ENCODE measurements at places on chromosomes 11 and 22.

- DNase-seq = no peak
Measured at GRCh38 chr22:47133061-47133969, 370.9 kb downstream of the TBC1D22A start.

DNA sequence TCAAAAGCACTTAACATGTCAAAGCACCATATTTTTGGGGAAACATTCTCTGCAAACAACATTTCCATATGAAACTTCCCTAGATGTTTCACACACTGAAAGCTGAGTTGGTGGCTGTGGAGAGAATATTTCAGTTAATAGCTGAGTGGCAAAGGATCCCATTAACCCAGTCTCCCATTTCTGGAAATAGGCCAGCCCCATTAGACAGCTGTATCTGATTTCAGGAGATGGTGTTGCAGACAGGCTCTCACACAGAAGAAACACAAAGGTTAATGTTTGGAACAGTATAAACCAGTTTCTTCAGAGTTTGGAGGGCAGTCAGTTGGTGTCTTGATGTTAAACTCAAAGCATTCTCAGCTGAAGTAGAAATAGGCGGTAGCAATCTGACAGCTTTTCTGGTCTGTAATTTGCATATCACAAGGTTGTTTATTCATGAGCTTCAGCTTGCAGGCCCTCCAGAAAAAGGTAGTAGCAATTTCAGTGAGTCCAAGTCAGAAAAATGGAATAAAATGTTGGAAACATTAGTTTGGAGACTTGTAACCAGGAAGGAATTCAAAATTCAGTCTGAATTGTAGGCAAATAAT, 15.5 kb upstream of the ZBTB44 start:
- DNase-seq = no peak

- peak; percentile 81 for DNase-seq
Measured at GRCh38 chr11:60915248-60915914, 1.4 kb downstream of the TMEM109 start.

DNA sequence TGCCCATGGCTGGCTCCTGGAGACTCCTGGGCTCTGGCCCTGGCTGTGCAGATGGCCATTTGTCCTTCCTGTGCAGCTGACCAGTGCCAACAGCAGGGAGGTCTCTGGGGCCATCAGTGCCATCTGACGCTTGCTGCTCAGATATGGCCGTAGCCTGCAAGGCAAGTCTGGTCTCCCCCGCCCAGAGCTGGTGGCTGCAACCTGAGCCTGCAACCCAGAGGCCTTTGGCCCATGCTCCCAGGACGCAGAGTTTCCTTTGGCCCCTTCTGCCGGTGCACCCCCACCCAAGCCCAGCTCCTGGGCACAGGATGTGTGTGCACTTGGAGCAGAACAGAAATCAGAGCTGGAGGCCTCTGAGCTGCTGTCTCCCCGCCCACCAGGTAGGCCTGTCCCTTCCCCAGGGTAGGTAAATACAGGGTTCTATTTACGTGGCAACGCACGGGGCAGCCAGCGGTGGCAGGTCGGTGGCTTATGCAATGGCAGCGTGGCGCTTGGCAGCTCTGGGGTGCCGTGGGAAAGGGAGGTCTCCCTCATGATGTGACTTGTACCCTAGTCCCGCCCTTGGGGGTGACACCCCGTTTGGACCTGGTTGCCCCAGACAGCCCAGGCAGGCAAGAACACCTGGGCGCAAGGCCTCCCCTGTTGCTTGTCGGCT, 21.0 kb upstream of the MYEOV start:
- DNase-seq = no peak

GRCh38 chr11:120830085-120830620, 193.7 kb upstream of the TBCEL start:
- no peak for DNase-seq

DNA sequence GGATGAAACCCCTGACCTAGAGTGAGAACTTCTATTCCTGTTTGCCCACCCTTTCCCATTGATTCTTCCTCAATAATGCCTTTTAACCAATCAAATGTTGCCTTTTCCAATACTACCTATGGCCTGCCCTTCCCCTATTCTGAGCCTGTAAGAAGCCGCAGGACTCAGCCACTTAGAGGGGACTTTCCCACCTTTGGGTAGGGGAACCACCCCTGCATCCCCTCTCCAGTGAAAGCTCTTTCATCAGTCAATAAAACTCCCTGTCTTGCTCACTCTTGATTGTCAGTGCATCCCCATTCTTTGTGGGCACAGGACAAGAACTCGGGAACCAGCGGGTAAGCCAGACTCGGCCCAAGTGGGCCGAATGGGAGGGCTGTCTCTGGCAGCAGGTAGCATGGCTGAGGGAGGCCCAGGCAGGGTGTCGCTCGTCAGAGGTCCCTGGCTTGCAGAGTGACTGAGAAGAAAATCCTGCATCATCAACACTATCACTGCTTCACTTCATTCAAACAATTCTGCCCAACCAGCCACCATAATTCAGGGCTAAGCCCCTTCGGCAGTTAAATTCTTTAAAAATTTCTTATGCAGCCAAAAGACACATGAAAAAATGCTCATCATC, 30.4 kb downstream of the LDHAL6A start:
- DNase-seq = peak; percentile 4

DNA sequence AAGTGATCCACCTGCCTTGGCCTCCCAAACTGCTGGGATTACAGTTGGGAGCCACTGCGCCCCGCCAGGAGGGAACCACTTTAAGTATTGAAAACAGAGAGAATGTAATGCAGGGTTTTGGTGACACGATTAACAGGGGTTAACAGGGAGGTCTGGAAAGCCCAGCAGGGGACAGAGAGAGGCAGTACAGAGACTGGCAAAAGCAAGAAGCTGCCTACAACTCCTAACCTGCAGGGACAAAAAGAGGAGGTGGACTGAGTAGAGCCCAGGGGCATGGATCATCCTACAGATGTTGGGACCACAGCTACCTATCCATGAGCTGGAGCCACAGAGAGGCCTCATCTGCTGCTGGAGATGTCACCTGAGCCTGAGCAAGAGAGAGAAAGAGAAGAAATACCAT, 1.7 kb upstream of the SPINDOC start:
- no peak for DNase-seq

DNA sequence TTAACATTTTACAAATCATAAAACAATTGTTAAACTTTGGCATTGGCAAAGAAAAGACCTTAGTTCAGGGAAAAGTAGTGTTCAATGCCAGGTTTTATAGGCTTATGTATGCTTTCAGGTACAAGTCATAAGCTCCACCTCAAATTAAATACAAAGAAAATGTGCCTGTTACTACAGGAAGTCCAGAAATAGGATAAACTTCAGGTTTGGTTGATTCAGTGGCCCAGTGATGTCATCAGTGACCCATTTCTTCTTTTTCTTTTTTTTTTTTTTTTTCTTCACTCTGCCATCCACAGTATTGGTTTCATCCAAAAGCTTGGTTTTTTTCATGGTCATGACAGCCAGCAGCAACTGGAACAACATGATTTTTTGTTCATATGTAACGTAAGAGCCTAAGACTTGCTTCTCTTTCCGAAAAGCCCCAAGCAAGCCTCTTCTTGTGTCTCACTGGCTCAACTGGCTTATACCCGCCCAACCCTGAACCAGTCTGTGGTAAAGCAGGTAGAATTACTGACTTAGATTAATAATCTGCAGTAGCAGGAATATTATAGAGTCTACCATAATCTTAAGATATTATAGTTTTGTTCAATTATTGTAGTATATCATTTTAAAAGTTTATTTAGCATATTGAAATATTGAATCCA, 46.2 kb downstream of the TTC17 start:
- DNase-seq = no peak

- DNase-seq = no peak
Measured at GRCh38 chr22:43592476-43592875, 180.7 kb downstream of the MPPED1 start.

- DNase-seq = peak; percentile 74
Measured at GRCh38 chr11:6693342-6694228, 10.4 kb upstream of the MRPL17 start.
